Gastroesophageal sphincter (tissue), 4 donors: ENCODE measurements at places on chromosomes 11 and 22.

DNA sequence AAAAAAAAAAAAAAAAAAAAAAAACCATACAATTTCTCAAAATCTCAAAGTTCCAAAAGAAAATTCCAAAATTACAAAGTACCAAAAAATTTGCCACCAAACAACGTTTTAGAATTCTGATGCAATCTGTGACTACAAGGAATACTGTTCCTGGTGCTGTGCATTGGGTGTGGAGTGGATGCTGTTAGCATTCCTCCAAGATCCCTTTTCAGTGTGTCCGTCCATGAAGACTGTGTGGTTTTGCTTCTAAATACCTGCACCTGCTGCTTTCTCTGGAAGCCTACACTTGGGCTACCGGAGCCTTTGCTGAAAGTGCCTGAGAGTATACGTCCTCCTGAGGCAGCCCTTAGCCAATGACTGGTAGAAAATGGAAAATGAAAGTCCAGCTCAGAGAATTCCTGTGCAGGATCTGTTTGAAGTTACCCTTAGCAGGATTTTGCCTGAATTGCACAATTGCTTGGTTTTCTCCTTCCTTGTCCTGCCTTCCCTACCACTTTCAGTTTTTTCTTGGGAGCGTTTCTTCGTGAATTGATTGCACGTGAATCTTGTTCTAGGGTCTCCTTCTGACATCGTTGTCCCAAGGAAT lies 140.8 kb downstream of the TRPC6 start:
- no peak for ATAC-seq

- ATAC-seq, result no peak
These were observed 32.3 kb downstream of the PISD start for GRCh38 chr22:31629741-31630184.

DNA sequence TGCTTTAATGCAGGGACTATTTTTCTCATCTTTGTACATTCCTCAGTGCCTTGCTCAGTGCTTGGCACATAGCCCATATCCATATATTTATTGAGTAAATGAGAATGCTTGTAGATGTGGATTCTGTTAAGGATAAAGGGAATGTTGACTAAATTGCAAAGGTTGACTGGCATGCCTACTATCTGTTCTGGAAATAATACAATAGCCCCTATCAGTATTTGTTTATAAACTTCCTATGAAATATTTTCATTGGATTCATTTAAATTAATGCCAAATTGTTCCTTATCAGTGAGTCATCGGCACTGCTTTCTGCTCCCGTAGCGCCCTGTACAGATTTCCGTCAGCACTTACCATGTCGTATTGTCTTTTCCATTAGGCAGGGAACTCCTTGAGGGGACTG lies 8.0 kb downstream of the RNF121 start:
- ATAC-seq, result no peak

DNA sequence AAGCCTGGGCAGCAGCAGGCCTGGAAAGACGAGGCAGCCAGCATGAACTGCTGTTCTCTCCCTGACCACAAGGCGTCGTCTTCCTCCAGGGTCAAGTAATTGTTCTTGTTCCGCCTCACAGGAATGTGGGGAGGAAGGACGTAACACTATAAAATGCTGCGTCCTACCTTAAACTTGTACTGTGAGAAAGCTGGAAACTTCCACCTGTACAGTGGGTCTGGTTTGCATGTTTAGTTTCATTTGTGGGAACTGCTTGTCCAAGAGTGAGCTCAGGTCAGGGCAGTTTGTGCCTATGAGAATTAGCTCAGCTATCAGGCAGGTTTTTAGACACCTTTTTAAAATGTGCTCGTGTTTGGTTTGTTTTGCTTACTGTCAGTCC lies 55.2 kb downstream of the PANX1 start:
- no peak for ATAC-seq

DNA sequence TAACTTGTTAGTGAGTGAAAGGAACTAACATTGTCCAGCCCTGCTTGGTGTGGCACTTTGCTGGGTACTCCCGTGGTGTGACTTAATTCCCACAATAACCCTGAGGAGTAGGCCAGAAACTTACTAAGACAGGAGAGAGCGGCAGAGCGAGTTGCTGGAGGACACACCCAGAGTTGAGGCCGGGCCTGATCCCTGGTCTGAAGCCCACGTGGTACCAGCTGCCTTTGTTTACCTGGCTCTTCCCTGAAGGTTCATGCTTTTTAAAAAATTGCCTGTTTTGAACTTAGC lies 594 bp downstream of the MPST start:
- ATAC-seq, result peak; percentile 28

DNA sequence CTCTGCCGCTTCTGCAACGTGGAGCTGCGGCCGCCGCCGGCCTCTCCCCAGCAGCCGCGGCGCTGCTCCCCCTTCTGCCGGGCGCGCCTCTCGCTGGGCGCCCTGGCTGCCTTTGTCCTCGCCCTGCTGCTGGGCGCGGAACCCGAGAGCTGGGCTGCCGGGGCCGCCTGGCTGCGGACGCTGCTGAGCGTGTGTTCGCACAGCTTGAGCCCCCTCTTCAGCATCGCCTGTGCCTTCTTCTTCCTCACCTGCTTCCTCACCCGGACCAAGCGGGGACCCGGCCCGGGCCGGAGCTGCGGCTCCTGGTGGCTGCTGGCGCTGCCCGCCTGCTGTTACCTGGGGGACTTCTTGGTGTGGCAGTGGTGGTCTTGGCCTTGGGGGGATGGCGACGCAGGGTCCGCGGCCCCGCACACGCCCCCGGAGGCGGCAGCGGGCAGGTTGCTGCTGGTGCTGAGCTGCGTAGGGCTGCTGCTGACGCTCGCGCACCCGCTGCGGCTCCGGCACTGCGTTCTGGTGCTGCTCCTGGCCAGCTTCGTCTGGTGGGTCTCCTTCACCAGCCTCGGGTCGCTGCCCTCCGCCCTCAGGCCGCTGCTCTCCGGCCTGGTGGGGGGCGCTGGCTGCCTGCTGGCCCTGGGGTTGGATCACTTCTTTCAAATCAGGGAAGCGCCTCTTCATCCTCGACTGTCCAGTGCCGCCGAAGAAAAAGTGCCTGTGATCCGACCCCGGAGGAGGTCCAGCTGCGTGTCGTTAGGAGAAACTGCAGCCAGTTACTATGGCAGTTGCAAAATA lies 816 bp downstream of the PDE3B start:
- peak; percentile 60 for ATAC-seq

GRCh38 chr11:74749127-74749964 lies 697 bp downstream of the RNF169 start:
- ATAC-seq, result peak; percentile 66

- peak; percentile 39 for ATAC-seq
These were observed 15.1 kb downstream of the FXYD6 start for GRCh38 chr11:117861151-117862018.

DNA sequence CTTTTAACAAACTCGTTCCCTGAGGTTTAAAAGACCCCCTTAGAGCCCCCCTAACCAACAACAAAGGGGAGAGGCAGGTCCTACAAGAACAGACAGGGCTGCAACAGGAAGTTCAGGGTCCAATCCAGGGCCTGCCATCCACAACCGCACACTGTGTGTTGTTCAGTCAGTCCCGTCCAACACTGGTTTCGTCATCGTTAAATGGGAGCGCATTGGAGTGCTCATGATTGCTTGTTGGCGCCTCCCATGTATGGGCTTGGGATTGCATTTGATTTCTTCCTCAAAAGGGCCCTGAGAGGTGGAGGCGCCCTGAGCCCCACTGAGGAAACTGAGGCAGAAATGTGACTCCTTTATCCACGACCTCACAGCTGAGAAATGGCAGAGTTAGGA lies 174.1 kb downstream of the MN1 start:
- ATAC-seq, result no peak

DNA sequence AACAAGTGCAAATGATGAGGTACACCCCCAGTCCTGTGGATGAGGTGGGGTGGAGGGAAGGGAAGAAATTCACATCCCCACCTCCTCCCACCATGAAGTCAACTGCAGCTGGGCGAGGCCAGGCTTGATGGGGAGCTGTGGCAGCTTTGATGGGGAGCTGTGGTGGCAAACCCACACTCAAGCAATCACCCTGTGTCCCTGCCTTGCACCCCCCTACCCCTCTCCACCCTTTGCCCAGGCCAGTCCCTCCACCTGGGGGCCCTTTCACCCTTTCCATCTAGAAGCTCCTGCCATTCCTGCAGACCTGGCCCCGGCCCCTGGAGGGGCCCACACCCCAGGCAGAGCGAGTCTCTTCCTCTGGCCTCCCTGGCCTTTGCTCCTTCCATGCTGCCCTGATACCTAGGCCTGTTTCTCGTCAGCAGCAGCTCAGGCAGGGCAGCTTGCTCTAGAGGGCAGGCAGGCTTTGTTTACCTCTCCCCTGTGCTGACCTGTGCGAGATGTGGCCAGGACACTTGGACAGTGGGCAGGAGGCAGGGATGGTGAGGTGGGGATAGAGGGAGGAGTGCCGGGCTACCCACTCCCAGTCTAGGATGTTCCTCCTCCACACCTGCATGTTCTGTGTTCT lies 4.5 kb upstream of the FGF3 start:
- ATAC-seq, result no peak

DNA sequence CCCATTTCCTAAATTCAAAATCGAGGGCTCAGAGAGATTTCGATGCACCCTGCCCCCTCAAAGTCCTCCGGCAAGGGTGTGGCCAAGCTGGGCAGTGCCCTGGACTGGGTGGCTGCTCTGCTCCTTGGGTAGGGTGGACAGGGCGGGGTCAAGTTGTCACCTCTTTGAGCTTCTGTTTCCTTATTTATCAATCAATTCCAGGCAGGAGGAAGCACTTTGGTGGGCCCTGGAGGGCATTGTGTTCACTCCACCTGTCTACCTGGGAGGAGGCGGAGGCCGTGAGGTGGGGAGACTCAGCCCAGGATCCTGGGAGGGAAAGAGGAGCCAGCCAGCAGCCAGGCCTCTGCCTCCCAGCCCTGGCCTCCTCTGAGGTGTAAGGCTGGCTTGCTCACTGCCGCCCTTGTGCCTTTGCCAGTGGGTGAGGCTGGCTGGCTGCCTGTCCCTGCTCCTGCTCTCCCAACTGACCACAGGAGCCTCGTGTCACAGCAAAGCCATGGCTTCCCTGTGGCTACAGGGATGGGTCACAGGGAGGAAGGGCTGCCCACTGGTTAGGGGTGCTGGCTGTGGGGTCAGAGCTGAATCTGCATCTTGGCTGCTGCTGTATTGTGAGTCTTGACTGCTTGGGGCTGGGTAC lies 25.5 kb upstream of the SHISAL1 start:
- ATAC-seq, result no peak

DNA sequence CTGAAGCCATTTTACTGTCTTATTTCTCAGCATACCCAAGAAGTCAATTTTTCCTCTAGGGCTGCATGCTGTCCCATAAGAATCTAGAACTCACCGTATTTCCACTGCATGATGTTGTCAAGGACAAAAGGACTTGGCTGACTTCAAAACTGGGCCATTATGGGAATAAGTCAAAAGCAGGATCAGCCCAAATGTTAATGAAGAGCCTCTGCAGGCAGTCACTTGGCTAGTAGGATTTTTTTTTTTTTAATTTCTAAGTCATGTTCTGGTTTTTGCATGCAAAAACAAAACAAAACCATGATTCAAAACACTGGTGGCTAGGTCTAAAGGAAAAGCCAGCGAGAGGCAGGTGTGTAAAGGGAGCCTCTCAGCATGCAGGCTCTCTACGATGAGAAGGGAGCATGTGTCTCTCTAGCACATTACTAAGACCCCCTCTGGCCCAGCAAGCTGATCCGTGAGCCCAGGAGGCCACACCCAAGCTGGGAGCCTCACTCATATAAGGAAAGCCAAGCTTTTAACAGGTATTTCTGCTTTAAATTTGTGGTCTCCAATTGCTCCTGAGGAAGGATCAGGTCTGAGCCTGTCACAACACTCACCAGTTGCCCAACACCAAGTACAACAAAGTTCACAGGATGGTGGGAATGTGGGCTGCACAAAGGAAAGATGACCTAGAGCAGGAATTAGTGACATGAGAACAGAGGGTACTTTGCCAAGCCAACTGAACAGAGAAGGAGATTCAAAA lies 21.4 kb upstream of the STK33 start:
- no peak for ATAC-seq

DNA sequence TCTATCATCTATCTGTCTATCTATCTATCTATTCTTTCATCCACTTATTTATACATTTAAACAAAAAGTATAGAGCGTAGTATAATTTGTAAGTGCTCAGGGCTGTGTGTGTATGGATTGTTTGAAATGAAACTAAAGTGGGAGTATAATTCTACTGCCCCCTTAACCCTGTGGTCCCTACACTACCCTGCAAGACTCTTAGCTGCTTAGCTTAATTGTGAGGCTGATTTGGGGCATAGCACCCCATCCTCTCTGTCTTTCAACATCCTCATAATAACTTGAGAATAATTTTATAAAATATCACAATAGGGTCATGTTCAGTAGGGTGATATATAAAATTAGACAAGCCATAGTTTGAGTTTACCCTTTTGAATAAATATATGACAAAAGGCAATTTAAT lies 11.6 kb downstream of the OR51B4 start:
- ATAC-seq, result no peak

GRCh38 chr11:133920109-133920990 lies 36.4 kb downstream of the IGSF9B start:
- peak; percentile 12 for ATAC-seq

DNA sequence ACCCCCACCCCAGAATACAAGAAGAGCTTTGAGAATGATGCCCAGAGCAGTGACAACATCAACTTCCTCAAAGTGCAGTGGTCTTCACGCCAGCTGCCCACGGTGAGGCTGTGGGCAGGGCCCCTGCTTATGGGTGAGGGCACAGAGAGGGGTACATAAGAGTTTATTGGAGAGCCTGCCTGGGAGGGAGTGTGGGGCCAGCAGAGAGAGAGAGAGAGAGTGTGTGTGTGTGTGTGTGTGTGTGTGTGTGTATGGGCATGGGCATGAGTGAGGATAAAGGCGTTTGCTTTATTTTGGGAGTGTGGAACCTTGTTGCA lies 9.5 kb downstream of the PHOX2A start:
- ATAC-seq, result no peak

- peak; percentile 16 for ATAC-seq
These were observed 571 bp downstream of the FAR1 start for GRCh38 chr11:13668957-13669521.
